ENCODE measurements at places on chromosomes 13 and 19. TPM values are rescaled to one million over a fixed set of nuclear protein-coding genes. Genes with fewer than 3 reads are reported as not detected.

DNA sequence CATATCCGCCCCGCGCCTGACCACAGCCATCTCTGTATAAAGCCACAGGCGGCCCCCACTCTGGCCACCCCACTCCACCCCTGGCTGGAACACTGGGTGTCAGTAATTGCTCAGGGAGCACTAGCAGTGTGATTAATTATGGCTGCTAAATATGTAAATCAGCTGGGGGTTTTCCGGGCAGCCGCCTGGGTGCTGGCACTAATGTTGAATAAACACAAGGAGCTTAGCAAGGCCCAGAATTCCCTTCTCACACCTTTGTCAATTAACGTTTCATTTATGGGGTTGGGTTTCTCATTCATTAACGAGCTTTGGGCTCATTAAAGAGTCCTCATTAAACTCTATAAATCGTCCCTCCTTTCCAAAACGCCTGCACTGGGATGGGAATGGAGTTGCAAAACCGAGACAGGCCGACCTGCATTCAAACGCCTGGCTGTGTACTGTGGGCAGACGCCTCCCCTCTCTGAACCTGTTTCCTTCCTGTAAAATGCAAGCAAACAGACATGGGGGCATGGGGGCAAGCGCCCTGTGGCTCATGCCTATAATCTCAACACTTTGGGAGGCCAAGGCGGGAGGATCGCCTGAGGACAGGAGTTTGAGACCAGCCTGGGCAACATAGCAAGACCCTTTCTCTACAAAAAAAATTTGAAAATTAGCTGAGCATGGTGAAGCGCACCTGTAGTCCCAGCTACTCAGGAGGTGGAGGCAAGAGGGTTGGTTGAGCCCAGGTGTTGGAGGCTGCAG lies 17.7 kb upstream of the OLFM2 start:
- no peak overlapping the region for H3K27ac ChIP-seq
- no peak for DNase-seq
- H3K4me1 ChIP-seq, result no peaks in the 10 kb centered on the region
- no peaks in the 10 kb centered on the region for H3K36me3 ChIP-seq
- no peak overlapping the region for H3K4me3 ChIP-seq

DNA sequence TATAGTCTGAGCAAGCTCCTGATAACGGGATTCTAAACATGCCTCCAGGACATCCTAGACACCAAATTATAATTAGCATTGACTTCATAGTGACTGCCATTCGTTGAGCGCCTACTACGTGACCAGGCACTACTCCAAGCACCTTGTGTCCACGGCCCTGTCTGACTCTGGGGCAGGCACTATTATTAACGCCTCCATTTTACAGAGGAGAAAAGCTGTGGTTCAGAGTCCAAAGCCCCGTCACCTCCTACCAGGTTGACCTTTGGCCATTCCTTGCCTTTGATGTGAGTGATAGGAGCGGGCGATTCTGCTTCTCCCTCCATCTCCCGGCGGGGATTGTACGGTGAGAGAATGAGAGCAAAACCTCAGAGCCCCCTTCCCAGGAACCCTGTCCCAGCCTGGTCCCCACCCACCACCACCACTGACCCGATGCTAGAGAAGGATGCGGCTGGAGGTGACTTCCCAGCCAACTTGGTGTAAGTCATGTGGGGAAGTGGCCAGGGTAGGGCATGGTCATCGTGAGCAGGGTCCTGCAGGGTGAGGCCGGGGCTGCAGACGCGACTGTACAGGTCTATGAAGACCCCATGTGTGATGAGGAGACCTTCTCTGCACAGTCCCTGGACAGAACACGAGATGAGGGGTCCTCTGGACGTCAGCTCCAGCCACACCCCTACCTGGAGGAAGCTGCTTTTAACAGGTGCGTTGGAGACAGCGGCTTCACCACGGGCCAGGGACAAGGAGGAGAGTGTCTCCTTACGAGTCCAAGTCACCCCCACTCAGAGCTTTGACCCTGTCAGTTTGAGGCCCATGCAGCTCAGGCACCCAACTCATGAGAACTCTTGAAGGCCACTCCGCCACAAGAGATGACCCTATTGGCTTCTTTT lies at the start of gene IGSF23:
Gene IGSF23, plus strand, starts transcription at position 269 of the 884 bp plus-strand sequence. Its CDS starts 83 bp downstream, at position 352.
- no peak for DNase-seq
- H3K27ac ChIP-seq, result no peak within 1 kb of the TSS
- H3K36me3 ChIP-seq, result no peaks in the 10 kb centered on the region
- H3K4me1 ChIP-seq, result no peaks in the 10 kb centered on the region
- no peaks in the 10 kb centered on the region for H3K27me3 ChIP-seq
- no peak within 1 kb of the TSS for H3K4me3 ChIP-seq

GRCh38 chr19:19540715-19541515 lies 2.9 kb downstream of the CILP2 start:
- peaks cover 13% of the 10 kb centered on the region for H3K27me3 ChIP-seq
- peak; percentile 79 for DNase-seq
- H3K4me3 ChIP-seq, result peak overlapping the region; percentile 59
- H3K36me3 ChIP-seq, result no peaks in the 10 kb centered on the region

DNA sequence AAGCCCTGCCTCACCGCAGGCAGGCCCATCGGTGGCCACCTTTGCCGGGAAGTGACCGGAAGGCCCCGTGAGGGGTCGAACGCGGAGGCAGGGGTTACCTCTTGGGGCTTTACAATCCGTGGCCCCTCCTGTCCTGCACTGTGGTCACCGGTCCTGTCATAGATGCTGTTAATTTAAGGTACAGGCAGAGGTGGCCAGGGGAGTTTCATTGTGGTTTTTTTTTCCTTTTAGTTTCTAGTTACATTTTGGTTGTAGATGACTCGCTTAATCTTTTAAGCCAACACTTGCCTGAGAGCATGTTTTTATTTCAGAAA lies 13.1 kb downstream of the COMP start:
- H3K27me3 ChIP-seq, result no peaks in the 10 kb centered on the region
- no peak for DNase-seq
- no peaks in the 10 kb centered on the region for H3K36me3 ChIP-seq
- H3K4me1 ChIP-seq, result peaks cover 2% of the 10 kb centered on the region
- no peak overlapping the region for H3K27ac ChIP-seq

GRCh38 chr13:43686557-43686956 lies 100.2 kb downstream of the ENOX1 start:
- no peak overlapping the region for H3K27ac ChIP-seq
- no peaks in the 10 kb centered on the region for H3K36me3 ChIP-seq
- H3K4me3 ChIP-seq, result no peak overlapping the region
- H3K27me3 ChIP-seq, result peaks cover 6% of the 10 kb centered on the region

- no peaks in the 10 kb centered on the region for H3K4me1 ChIP-seq
- no peaks in the 10 kb centered on the region for H3K27me3 ChIP-seq
- peak; percentile 20 for DNase-seq
- H3K36me3 ChIP-seq, result peaks cover 72% of the 10 kb centered on the region
- H3K4me3 ChIP-seq, result no peak overlapping the region
These were observed 13.1 kb downstream of the ZNF773 start for GRCh38 chr19:57512845-57513244.

GRCh38 chr19:55255618-55256423 lies 3.0 kb downstream of the PPP6R1 start:
- peaks cover 64% of the 10 kb centered on the region for H3K36me3 ChIP-seq
- no peaks in the 10 kb centered on the region for H3K27me3 ChIP-seq
- peaks cover 56% of the 10 kb centered on the region for H3K4me1 ChIP-seq
- H3K4me3 ChIP-seq, result peak overlapping the region; percentile 91
- peak; percentile 69 for DNase-seq

- peak overlapping the region; percentile 78 for H3K27ac ChIP-seq
- peak; percentile 61 for DNase-seq
- H3K4me1 ChIP-seq, result peaks cover 81% of the 10 kb centered on the region
- peaks cover 6% of the 10 kb centered on the region for H3K27me3 ChIP-seq
These were observed 33.0 kb downstream of the ACTL9 start for GRCh38 chr19:8665468-8666213.

DNA sequence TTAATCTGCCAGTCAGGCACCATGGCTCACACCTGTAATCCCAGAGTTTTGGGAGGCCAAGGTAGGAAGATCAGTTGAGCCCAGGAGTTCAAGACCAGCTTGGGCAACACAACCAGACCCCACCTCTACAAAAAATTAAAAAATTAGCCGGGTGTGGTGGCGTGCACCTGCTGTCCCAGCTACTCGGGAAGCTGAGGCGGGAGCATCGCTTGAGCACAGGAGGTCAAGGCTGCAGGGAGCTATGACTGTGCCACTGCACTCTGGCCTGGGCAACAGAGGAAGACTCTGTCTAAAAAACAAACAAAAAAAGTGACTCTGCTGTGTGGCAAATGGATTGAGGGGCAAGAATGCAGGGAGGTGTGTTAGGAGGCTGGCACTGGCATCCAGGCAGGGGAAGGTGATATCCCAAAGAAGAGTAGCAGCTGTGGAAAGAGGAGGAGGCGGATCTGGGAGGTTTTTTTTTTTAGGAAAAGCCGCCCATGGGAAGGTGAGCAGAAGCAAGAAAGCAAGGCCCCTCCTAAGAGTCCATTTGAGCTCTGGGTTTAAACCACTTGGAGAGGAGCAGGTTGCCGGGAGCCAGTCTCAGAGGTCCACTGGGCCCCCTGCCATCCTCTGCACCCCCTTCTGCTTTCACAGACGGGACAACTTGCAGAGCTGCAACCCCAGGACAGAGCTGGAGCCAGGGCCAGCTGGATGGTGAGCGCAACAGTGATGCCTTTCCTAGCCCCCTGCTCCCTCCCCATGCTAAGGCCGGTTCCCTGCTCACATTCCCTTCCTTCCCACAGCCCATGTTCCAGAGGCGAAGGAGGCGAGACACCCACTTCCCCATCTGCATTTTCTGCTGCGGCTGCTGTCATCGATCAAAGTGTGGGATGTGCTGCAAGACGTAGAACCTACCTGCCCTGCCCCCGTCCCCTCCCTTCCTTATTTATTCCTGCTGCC lies 2.1 kb downstream of the HAMP start:
- H3K36me3 ChIP-seq, result peaks cover under 1% of the 10 kb centered on the region
- H3K27ac ChIP-seq, result no peak overlapping the region
- H3K4me1 ChIP-seq, result no peaks in the 10 kb centered on the region
- DNase-seq, result no peak

DNA sequence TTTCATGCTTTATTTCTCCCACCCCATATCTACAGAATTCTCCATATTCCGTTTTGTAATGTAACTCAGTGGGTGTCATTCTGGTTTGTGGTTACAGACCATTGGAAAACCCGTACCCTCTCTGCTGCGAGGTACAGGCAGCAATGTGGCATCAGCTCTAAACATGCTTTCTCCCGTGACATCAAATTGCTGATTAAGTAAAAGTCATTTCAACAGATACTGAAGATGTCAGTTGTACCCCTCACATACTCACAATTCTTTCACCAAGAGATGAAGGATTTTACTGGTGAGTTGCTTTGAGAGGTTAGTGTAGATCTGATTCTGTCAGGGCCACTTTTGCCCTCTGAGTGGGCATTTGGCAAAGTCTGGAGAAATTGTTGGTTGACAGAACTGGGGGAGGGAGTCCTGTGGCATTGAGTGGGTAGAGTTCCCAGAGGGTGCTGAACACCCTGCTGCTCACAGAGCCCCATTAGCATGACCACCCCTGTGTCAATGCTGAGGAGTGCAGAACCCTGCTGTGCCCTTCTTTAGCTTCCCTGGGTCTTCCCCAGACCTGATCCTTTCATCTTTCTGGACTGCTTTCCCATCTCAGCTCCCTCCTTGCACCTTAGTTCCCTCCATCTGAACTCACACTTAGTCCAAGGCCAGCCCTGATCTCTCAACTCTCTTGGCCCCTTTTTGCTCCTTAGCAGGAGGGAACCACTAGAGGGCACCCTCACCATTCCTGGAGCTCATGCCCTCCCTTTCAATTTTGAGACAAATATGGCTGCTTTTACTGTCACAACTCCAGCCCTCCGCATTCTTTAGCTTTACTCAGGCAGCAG lies 39.9 kb upstream of the CEACAM8 start:
- peak; percentile 58 for DNase-seq
- H3K36me3 ChIP-seq, result no peaks in the 10 kb centered on the region
- no peak overlapping the region for H3K4me3 ChIP-seq

GRCh38 chr19:12237143-12237839 lies 57.4 kb downstream of the ZNF44 start:
- no peak overlapping the region for H3K27ac ChIP-seq
- DNase-seq, result no peak
- no peaks in the 10 kb centered on the region for H3K4me1 ChIP-seq
- H3K4me3 ChIP-seq, result no peak overlapping the region
- no peaks in the 10 kb centered on the region for H3K27me3 ChIP-seq
- peaks cover 14% of the 10 kb centered on the region for H3K36me3 ChIP-seq

GRCh38 chr13:19117913-19118739 lies 63.5 kb downstream of the TUBA3C start:
- no peak for DNase-seq
- no peak overlapping the region for H3K27ac ChIP-seq
- H3K27me3 ChIP-seq, result no peaks in the 10 kb centered on the region
- H3K36me3 ChIP-seq, result peaks cover 1% of the 10 kb centered on the region
- H3K4me1 ChIP-seq, result no peaks in the 10 kb centered on the region

- no peak overlapping the region for H3K27ac ChIP-seq
- no peaks in the 10 kb centered on the region for H3K36me3 ChIP-seq
- H3K27me3 ChIP-seq, result no peaks in the 10 kb centered on the region
- H3K4me1 ChIP-seq, result no peaks in the 10 kb centered on the region
- no peak overlapping the region for H3K4me3 ChIP-seq
These were observed 342.2 kb downstream of the DACH1 start for GRCh38 chr13:71524613-71525304.

- H3K4me1 ChIP-seq, result no peaks in the 10 kb centered on the region
- no peak overlapping the region for H3K27ac ChIP-seq
- no peaks in the 10 kb centered on the region for H3K36me3 ChIP-seq
These were observed 3.1 kb upstream of the GRK1 start for GRCh38 chr13:113663934-113664333.

DNA sequence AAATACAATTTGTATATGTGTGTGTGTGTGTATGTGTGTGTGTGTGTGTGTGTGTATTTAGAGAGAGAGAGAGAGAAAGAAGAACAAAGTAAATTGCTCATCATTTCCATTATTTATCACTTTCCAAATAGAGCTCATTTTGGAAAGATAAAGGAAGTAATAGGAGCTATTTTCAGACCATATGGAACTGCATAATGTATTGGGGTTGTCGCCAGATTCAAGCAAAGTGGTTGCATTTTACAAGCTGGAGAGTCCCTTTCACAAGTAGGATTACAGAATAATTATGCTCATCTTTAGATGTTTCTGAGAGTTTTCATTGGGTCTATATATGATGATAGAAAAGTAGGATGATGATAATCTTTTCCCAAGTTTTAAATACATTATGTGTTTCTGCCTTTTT lies 842.7 kb upstream of the SLC10A2 start:
- no peaks in the 10 kb centered on the region for H3K27me3 ChIP-seq
- H3K27ac ChIP-seq, result no peak overlapping the region
- DNase-seq, result no peak
- no peaks in the 10 kb centered on the region for H3K36me3 ChIP-seq

DNA sequence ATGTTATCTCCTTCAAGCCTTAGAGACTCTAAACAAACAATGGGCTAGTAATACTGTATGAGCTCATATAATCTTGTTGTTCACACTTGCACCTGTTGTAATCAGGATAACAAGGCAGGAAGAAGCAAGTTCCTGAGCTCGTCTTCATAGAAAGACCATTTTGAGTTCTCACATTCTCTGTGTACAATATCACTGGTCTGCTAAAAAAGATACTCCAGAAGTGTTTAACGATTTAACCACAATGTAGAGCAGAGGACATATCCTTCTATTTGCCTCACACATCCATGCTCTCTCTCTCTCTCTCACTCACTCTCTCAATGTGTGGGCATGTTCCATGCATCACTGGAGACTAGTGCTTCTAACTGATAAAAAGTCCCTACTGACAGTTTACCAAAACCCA lies 122.9 kb downstream of the MIPEP start:
- no peak for DNase-seq
- no peaks in the 10 kb centered on the region for H3K4me1 ChIP-seq
- H3K27ac ChIP-seq, result no peak overlapping the region
- H3K4me3 ChIP-seq, result no peak overlapping the region

Gene TYROBP
- total RNA-seq, result 0.71 TPM

Gene HS6ST3
- not detected for total RNA-seq

Gene CEACAM4
- not detected for total RNA-seq

Gene SPHK2
- total RNA-seq, result 33.1 TPM

Gene C19orf81
- total RNA-seq, result not detected

Gene DNMT1
- total RNA-seq, result 412 TPM

Gene SYNGR4
- not detected for total RNA-seq

All from activated CD8-positive, alpha-beta T cell treated with anti-CD3 and anti-CD28 coated beads, Interleukin-2, amount 10 ng/mL, durations not matched to agents 7 days and 5 days (primary cell).